Thoracic aorta (tissue), 2 donors: ENCODE measurements at places on chromosomes 6 and 20.

GRCh38 chr20:8095648-8096572, 36.2 kb upstream of the PLCB1 start:
- no peak for DNase-seq

DNA sequence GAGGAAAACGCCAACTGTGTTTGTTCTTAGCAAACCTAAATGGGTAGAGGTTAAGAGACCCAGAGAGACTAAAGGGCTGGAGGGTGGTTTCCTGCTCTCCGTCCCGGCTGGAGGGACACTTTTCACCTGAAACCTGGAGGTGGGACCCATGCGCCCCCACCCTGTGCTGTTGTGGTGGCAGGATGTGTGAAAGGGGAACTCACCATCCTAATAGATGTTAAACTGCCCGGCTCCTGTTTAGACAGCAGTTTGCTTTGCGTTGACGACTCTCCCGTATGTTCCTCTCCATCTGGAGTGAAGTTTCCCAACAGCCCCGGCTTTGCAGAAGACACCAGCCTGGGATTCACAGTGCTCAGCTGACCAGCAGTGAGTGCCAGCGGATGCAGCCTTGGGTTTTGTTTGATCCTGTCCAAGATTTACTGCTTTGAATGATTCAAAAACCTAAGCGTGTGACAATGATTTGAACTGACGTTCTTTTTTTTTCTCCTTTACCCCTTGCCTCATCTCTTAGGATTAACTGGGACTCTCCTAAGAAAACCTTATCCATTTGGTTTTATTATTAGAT, 66.0 kb downstream of the CDH4 start:
- DNase-seq, result no peak

DNA sequence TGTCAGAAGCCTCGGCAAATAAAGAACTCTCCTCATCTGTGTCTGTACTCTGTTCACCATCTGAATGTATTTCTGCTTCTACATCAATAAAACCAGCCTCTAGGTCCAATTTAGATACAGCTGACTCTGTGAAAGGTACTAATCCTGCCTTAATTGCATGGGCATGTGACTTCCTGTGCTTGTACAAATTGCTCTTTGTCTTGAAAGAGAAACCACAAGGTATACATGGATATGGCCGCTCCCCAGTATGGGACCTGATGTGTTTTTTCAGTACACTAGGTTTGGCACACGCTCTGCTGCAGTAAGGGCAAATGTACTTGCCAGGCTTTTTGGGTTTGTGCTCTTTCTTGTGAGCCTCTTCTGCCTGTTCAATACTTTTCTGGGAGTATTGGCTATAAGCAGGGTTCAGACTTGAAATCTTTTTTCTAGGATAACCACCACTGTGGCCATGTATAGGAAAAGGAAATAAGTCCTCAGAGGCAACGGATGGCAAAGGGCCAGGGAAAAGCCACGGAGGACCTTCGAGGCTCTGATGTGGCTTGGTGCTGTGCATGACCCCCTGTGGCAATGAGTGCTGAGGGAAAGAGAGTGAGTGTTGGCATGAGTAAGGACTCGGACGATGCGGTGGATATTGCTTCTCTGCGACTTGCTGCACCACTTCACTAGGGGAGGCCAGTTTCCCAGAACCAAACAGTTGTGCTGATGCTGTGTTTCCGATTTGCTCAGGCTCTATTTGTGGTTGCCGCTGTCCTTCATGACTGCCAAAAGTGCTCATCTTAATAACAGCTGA, 170.9 kb downstream of the HIVEP2 start:
- no peak for DNase-seq

GRCh38 chr6:29834564-29835436, 7.2 kb downstream of the HLA-G start:
- no peak for DNase-seq

DNA sequence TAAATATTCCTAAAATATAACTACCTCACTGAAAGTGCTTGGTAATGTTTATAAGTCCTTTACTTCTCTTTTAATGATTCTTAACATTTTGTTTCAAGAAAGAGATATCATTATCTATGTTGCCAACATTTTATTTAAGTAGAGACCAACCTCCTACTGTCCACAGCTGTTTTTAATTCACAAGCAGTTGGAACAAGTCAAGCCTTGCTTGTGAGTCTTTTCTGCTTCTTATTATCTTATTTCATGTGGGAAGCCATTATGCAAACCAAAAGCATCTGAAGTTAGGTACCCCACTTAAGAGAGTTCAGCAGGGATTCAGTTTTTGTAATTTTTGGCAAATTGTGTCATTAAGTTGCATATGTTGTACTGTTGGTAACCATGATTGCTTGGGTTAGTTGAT, 1714.5 kb downstream of the GRIK2 start:
- no peak for DNase-seq

DNA sequence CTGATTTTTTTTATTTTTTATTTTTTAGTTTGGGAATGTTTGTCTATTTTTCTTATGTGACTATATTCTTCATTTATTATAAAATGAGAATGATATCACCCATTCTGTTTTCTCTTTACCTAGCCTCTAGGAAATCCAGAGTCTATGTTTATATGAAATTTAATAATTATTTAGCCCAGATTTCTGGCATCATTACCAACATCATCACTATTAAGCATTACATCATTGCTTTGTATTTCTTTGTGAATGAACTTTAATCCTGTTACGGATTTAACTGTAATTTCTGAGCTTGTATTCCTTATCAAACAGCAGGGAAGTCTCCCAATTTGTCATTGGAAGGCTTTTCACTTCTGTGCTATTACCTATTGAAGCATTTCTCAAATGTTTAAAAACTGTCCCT, 72.7 kb upstream of the NOX3 start:
- DNase-seq, result no peak

DNA sequence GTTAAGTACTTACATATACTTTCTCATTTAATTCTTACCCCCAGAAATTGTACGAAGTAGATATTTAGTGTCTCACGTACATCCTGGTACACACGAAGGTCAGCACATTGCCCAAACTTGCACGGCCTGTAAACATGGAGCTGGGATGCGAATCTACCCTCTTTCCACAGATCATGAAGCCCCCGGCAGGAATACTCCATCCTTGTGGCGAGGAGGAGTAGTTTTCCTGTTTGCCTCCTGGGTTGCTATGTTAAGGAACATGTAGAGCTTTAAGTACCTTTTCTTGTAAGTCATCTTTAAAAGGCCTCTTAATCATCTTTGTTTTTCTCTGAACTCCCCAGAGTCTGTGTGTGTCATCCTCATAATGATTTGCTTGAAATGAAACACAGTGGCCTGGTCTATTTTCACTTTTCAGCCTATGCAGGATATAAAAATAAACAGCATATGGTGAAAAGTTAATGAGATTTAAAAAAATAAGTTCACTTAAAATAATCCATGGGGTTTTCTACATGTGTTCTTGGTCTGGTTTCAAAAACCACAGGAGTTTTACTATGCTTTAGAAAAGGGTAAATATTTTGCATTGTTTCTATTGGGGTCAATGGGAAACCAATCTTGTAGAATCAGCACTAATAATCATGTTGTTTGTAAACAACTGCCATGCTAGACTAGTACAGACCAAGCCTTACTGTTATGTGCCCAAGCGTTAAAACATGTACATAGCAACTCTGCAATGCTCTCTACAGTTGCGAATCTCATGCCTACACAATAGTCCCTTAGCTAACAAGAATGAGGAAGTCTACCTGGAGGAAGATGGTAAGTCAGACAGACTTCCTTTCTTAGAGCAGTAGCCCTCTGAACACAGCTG, 9.3 kb upstream of the ARID1B start:
- no peak for DNase-seq

DNA sequence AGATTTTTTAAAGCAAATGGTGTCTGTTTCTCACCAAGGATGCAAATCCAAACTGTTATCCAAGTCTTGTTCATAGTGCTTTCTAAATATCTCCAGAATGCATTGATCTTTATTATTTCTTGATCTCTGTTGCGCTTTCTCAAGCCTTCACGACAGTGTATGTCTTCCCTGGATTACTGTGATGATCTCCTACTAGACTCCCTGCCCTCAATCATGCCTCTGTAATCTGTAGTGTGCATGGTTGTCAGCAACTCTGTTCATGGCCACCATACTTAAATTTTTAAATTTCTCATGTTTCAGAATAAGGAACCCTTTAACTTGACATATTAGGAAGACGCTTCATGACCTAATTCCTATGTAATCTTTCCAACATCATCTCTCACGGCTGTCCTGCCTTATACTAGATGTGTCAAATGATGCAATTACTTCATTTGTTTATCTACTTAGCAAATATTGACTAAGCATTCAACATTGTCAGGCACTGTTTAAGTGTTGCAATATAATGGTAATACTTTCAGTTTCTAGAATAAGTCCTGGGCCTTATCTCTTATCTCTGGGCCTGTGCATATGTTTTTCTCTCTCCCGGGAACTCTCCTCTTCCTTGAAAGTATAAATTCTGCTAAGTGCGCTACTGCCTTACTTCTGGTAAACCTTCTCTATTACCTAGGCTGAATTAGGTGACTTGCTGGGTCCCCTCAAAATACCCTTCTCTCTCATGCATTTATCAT, 25.6 kb upstream of the AHI1 start:
- DNase-seq, result no peak
